Fibroblast of skin of abdomen (primary cell): ENCODE measurements at places on chromosomes 12 and 14.
A peak's percentile ranks its signal among the peaks of the same experiment; 100 is the strongest.

DNA sequence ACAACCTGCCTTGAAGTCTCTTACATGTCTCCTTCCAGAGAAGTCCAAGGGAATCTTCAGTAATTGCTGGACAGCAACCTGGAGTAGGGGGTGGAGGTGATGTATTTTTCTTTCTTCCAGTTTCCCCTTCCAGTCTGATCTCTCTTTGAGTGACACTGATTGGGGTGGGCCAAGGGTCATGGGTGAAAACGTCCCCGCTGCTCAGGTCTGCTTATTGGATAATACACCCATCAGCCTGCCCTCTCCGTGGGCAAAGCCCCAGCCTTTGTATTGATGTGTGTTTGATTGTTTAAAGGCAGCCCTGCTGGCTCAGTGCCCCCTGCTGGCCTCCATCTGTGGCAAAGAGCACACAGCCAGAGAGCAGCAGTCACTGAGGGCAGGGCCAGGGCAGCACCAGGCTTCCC lies 35.7 kb upstream of the ATP2A2 start:
- DNase-seq, result no peak

- DNase-seq, result no peak
Measured at GRCh38 chr12:51306507-51306906, 17.5 kb downstream of the BIN2 start.

DNA sequence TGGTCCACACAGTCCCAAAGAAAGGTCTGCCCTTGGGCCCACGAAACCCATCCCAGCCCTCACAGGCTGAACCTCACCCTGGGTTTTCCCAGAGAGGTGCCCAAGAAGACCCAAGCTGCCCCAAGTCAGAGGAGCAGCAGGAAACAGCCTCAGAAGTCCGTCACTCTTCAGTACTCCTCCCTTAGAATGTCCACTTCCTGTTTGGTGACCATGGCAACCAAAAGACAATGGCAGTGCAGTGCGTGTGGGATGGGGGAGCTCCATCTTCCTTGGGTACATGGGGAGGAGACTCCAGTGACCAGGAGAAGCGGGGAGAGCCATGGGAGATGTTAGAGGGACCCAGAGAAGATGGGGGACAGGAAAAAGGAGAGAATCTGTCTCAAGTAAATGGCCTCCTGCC lies 11.3 kb downstream of the SELPLG start:
- peak; percentile 56 for DNase-seq

- no peak for DNase-seq
Measured at GRCh38 chr12:43198608-43199007, 353.4 kb downstream of the ADAMTS20 start.

DNA sequence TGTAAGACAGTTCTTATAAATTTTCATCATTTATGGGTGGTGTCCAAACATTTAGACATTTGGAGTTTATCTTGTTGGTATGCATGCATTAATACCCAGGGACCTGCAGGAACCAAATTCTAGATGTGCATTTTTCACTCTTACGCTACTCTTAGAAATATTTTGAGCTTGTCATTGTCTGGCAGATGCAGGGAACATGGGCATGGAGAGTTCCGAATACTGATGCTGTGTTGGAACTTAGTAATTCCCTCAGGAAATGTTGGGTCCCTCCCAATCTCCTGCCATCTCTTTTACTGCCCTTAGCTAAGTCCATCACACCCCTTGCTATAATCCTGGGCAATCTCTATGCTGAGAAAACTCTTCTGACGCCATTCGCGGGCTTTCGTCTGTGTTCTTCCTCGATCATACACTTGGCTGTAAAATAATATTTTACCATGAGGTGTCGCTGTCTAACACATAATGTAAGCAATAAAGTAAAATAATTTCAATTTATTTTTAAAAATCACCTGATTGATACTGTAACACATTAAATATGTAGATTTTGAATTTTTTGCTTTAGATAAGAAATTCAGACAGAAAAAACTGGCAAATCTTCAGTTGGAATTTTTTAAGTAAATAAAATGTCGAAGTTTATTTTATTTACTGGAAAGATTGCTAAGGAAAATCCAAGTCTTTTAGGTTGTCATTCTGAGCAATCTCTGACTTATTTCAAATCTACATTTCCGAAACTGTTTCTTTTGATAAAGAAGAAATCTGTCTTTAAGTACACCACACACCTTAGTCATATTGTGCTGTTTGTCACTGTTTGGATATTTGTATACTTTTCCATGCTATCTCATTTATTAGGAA lies 304.1 kb upstream of the SSTR1 start:
- DNase-seq, result peak; percentile 59

- DNase-seq, result no peak
Measured at GRCh38 chr12:116502141-116502725, 56.9 kb upstream of the MAP1LC3B2 start.

DNA sequence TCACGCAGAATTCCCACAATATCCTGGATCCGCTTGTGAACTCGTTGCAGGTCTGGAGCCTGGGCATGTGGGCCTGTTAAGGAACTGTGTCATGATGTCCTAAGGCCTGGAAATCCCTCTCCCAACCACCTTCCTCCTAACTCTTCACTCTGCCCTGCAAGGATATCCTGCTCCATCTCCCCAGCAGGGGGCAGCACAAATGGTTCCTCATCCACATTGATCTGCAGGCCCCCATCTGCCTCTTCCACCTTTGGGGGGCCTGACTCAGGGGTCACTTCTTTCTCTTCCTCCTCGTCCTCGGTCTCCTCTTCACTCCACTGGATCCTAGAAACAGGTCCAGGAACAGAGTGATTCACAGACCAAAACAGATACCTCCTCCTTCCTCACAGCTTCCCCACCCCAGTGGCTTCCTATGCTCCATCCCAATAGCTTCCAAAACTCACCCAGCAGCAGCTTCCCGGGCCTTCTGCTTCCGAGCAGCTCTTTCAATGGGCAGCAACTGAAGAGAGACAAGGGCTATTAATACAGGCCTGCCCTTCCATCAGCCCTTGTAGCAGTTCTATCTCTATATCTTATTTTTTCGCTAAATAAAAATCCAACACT lies 4.5 kb downstream of the NOP2 start:
- peak; percentile 33 for DNase-seq
